ENCODE measurements at places on chromosomes 6 and 20. TPM values are rescaled to one million over a fixed set of nuclear protein-coding genes. Genes with fewer than 3 reads are reported as not detected.

DNA sequence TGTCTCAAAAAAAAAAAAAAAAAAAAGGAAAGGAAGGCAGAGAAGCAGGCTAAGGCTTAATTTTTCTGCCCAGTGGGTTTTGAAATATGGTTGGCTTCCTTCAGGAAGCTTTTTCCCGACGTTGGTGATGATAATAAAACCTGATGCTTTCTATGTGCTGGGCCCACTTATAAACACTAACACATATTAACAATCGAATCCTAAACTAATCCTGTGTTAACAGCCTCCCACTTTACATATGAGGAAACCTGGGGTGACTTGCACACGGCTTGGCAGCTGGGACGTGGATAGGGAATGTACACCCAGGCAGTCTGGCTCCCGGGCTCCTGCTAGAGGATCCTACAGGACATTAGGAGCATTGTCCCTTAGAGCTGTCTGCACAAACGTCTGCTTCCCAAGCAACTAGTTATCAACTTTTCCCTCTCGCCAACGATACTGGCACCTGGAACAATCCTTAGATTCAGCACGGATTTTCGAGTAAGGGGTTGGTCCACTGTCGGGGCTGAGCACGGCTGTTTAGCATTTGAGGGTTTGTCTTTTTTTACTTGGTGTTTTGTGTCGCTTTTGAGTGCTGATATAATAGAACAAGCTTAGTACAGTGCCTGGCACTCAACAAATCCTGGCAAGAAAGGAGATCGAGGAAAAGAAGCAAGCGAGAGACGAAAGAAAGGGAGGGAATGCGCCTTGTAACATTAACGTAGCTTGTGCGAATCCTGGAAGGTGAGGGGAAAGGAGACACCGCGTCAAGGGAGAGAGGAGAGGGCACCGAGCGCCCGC, 622 bp upstream of the KIZ start:
- DNase-seq, result peak; percentile 57

DNA sequence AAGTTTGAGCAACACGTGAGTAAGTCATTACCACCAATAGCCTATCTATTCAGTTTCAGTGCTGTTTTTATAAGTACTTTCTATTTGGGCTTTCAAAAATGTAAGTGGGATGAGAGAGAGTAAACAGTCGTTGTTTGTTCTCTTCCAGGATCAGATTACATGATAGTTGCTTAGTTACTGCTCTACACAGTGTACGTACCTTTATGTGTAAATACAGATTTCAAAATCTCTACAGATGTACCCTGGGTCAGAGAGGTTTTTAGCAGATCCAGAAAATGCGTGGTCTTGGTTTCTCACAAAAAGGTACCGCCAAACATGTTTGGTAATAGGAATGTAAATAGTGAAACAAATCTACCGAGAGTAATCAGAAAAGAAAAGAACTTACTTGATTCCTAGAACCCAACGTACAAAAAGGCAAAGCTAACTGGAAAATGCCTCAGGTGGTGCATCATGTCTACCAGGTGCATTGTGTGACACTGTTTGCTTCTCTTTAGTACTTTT, 421.1 kb downstream of the BCKDHB start:
- no peak for DNase-seq

DNA sequence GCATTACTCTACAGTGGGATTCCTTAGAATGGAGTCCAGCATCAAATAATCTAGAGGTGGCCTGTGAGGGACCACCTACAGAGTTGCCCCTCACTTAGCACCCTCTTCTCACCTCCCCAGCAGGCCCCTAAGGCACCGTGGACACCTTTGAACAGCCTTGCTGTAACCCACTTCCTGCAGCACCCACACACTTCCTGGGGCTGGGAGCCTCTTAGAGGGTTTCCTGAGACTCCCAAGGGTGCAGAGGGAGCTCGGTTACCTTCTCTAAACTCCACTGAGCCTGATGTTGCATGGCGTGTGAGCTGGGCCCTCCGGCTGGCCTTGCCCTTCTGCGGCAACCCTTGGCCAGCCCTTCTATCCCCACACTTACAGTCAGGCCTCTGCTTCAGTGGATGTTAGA, 7.3 kb upstream of the SIRPG start:
- DNase-seq, result no peak

TXLNB gene
- not detected for total RNA-seq

- DNase-seq, result no peak
These were observed 12.9 kb upstream of the CEP85L start for GRCh38 chr6:118663993-118664985.

DNA sequence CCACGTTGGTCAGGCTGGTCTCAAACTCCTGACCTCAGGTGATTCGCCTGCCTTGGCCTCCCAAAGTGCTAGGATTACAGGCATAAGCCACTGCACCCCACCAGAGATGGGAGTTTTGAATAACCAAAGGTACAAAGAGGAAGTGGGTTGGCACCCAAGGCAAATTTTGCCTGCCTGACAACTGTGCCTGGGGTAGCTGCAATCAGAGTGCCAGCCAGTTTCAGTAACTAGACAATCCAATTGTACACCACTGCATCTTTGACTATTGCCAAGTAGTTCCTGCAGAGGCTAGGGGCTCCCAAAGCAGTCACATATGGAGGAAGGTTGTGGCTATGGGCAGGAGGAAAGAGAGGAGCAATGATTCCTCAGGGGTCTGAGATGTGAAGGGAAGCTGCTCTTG, 16.6 kb downstream of the ZC3H12D start:
- no peak for DNase-seq

- DNase-seq, result no peak
These were observed 1108.2 kb upstream of the GJE1 start for GRCh38 chr6:141024526-141024925.

DNA sequence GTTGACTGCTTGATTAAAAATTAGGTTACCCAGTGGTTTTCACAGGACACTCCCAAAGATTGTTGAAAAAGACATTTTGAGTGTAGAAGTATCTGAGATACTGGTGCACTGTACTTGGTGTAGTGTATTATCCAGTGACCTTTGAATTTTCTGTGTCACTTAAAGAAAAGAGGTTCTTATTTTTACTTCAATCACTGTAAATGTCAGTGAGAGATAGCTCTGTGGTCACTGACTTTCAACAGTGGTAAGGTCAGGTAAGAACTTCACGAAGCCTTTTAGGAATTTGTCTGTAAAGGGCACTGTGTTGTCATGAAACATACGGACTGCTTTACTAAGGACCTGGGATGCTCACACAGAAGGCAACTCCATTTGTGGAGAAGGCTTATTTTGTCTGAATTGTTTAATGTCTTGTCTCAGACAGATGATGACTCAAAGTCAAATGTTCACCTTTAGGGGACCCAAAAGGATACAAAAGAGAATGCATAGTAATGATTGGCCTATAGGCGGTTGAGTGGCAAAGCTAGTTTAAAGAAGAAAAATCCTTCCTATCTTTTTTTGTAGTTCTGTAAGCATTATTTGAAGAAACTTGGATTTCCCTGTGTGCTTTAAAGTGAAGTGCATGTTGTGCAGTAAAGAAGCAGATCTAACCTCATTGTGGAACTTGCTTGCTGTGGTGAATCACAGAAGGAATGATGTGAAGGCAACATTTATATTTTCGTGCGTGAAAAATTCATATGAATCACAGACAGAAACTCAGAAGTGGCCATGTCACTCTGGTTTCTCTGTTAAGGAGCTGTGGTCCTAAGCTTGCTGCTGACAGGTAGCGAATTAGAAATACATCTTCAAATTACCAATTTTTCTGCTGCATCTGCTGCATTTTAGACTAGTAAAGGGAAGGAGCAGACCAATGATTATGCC, 47.3 kb downstream of the ZFAND3 start:
- no peak for DNase-seq

BPIFA1 gene
- not detected for total RNA-seq

- peak; percentile 22 for DNase-seq
These were observed 87.9 kb downstream of the CEP57L1 start for GRCh38 chr6:109183109-109183650.

- peak; percentile 68 for DNase-seq
These were observed 13.5 kb upstream of the TRAM2 start for GRCh38 chr6:52590152-52590891.

SMLR1 gene
- total RNA-seq, result not detected

KHDRBS2 gene
- total RNA-seq, result not detected

DNA sequence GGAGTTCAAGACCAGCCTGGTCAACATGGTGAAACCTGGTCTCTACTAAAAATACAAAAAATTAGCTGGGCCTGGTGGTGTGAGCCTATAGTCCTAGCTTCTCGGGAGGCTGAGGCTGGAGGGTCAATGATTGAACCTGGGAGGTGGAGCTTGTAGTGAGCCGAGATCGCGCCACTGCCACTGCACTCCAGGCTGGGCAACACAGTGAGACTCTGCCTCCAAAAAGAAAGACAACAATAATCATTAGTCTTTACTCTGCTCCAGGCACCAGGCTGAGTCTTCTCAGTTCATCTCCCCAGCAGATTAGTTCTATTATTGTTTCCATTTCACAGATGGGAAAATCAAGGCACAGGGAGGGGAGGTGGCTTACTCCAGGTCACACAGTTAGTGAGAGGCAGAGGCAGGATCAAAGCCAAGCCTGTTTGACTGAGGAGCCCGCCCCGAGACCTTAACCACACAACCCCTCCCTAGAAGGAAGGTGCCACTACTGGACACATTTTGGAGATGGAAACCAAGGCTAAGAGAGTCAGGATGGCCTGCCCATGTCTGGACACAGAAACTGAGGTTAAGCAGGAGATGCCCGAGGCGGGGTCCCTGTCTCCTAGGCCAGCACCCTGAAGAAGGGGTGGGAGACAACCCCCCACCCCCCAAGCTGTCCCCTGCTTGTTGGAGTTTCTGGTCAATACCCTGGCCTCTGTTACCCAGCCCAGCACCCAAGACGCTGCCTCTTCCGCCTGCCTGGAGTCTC, 75.8 kb downstream of the CEBPB start:
- DNase-seq, result no peak

DEF6 gene
- total RNA-seq, result 17.8 TPM

CRISP3 gene
- total RNA-seq, result not detected

- DNase-seq, result peak; percentile 92
These were observed 11.8 kb downstream of the TMEM14B start for GRCh38 chr6:10759312-10759839.

- peak; percentile 93 for DNase-seq
These were observed 96.4 kb upstream of the IYD start for GRCh38 chr6:150272264-150272975.

- DNase-seq, result peak; percentile 97
These were observed at the start of gene KDM1B for GRCh38 chr6:18155150-18155863. Gene KDM1B, plus strand, starts transcription at chr6:18155422. Its CDS starts 4,474 bp downstream, at chr6:18159896.

- DNase-seq, result no peak
These were observed 17.5 kb upstream of the SAMHD1 start for GRCh38 chr20:36969051-36969450.

GRCh38 chr6:119728935-119729334, 379.4 kb upstream of the MAN1A1 start:
- DNase-seq, result no peak

RFX6 gene
- not detected for total RNA-seq

DNA sequence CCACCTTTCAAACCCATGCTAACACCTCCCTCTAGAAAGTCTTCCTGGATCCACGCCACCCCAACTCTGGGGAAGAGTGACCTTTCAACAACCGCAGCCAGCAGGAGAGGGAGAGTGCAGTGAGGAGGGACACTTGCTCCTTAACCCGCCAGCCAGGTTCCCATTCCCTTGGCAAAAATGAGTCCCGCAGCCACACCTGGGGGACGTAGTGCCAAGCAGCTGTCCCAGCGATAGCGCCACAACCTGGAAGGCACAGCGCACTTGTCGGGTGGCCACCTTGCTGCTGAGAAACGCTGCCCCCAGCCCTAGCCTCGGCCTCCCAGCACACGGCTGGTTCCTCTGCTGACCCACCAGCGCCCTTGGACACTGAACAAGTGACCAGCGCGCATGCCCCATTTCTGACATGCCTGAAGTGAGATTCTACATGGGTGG, 119.3 kb downstream of the JPH2 start:
- DNase-seq, result no peak

FLRT3 gene
- 15.7 TPM for total RNA-seq

PACSIN1 gene
- total RNA-seq, result not detected

SIRPA gene
- total RNA-seq, result 23.6 TPM

DNA sequence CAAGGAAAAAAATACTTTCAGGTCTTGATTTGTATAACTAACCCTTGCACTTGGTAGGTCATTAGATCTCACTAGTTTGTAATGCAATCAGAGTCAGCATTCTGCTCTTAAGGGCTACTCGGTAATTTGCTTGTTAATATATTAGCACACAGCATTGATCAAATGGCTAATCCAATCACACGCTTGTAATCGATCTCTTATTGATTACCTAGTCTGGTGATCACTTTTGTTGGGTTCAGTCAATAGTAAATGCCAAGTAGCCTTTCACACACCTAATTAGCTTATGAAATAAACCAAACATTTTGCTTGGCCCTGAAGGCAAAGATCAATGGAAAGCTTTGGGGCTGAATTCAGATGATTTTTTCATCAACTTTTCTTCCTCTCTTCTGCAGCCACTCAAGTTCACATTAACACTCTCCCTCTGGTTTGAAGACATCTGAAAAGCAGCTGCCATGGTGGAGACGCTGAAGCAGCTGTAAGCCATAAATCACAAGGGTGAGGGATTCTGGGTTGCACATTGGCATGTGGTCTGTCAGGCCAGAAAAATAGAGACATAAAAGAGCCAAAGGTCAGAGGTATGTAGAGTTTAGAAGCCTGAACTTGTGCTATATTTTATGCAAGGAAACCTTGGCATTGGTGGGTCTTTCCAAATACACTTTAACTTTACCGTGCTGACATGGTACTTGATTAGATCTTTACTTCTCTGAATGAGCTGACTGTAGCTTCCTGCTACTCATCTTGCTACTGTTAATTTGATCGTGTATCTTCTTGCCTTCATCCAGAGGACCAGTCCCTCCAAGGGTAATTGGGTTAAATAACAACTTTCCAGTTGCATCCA, 234.4 kb downstream of the SIM1 start:
- no peak for DNase-seq

SEL1L2 gene
- total RNA-seq, result not detected

SMIM28 gene
- total RNA-seq, result not detected

DNA sequence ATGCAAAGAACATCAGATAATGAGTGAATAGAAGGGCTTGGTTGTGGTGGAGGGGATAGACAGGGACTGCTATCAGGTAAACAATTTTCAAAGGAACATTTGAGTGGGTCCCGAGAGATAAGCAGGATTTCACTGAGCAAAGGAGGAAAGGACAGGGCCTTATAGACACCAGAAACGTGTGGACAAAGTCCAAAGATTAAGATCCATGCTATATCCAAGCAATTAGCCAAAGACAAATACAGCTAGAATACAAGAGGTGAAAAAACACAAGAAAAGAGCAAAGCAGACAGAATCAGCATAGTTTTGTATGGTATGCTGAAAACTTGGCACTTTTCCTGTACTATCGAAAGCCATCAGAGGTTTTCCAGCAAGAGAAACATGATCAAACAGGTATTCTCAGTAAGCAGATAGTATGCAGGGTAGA, 59.8 kb downstream of the CDK19 start:
- DNase-seq, result no peak

GRCh38 chr6:108752733-108753590, 95.3 kb upstream of the ARMC2 start:
- DNase-seq, result no peak

DNA sequence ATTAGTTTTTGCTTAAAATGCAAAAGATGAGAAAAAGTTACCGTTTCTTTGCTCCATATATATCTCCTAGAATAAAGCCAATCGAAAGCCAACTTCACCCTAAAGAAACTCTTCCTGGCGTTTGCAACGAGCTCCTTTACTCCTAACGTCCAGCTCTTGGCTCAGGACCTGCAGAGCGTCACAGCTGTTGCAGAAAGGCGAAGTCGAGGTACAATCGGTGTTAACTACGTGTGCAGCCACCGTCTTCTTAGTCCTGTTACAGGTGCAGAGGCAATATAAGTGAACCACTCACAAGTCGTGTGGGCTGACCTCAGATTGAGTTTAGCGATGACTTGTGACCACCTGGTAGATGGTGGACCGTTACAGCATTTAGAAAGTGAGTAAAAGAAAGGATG, 113.1 kb downstream of the TRIM27 start:
- DNase-seq, result no peak

Data from MCF 10A (cell line).